ENCODE measurements at places on chromosomes 1 and 21.
A peak's percentile ranks its signal among the peaks of the same experiment; 100 is the strongest.

DNA sequence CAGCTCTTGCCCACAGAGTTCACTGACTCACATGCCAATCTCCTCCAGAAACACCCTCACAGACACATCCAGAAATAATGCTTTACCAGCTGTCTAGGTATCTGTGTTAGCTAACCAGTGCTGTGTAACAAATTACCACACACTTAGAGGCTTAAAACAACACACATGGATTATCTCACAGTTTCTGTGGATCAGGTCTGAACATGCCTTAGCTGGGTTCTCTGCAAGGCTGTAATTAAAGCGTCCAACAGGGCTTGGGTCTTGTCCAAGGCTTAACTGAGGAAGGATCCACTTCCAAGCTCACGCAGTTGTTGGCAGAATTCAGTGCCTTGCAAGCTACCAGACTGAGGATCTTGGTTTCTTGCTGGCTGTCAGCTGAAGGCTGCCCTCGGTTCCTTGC, 92.5 kb upstream of the RGS4 start:
- no peak for DNase-seq

DNA sequence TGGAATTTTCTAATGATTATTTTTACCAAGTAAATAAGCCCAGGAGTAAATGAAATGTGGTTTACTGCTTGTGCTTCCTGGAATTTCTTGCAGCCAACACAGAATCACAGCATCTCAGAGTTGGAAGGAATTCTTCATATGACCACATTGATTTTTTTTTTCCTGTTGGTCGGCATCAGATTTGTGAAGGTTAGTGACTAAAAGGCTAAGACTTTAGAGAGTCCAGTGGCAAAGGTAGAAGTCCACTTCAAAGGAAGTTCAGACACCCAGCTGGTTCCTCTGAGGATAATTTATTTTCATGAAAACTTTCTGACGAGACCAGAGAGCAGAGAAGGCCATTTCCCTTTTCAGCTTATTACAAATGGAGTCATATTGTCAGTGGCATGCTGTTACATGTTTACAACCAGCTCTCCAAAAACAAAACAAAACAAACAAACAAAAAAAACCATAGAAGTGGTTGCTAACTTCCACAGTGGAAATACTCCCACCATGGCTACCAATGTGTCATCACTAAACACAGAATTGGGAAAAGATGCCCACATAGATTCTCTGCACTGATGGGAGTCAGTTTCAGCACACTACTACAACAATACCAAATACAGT, 77.2 kb upstream of the CDC42BPA start:
- no peak for DNase-seq

- peak; percentile 61 for DNase-seq
Observed at GRCh38 chr1:235093696-235094592, 34.7 kb downstream of the TOMM20 start.

DNA sequence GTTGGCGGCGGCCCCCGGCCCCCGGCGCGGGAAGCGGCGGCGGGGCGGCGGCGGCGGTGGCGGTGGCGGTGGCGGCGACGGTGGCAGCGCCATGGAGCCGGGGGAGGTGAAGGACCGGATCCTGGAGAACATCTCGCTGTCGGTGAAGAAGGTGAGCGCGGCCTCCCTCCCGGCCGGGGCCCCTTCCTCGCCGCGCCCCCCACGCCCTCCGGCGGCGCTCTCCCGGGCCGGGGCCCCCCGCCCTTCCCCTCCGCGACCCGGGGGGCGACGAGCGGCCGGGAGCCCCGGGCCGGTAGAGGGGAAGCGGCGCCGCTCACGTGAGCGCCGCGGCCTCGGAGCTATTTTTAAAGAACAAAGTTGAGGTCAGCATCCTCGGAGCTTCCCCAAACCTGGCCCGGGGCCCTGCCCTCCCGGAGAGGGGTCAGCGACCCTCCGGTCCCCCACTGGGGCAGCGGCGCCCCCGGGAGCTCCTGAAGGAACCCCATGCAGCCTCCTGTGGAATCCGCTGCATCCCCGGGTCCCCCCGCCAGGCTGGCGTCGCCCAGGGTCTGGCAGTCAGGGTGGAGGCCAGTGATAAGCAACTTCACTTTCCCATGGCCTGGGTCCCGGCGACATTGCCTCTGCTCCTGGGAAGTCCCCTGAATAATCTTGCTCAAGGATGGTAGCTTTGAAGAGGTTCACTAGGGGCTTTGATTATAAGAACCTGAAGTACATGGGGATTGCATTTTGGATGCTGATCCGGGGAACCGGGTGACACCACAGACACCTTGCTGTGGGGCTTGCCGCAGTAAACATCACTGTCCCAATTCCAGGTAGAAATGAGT, 560 bp downstream of the PLEKHM2 start:
- DNase-seq = no peak

DNA sequence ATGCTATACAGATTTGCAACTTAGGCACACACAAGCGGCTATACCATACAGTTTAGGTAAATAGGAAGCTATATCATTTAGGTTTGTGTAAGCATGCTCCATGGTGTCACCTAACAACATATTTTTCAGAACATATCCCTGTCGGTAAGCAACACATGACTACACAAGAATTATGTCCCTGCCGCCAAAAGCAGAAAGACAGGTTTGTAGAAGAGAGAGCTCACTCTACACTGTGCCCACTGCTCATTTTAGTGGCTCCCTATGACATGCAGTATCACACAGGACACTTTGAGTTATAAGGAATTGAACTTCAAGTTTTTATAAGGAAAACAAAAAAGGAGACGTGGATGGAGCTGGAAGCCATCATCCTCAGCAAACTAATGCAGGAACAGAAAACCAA, 132.5 kb upstream of the KAZN start:
- DNase-seq = no peak

DNA sequence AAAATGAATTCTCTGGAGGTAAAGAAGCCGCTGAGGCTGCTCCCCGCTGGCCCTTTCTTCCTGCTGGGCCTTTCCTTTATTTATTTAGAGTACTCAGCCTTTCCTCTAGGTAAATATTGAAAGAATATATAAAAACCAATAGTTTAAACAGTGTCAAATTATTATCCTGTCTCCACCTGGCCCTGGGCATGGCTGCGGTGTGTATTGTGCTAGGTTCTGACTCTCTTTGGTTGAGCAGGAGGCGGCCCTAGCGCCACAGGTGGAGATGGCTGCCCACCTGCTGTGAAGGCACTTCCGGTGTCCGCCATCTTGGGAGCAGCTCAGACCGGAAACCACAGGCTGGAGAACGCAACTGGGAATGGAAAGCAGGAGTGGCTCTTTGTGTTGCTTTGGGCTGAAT, 29.0 kb upstream of the CLDN14 start:
- no peak for DNase-seq

GRCh38 chr1:85330711-85331290, 54.4 kb upstream of the BCL10 start:
- no peak for DNase-seq

DNA sequence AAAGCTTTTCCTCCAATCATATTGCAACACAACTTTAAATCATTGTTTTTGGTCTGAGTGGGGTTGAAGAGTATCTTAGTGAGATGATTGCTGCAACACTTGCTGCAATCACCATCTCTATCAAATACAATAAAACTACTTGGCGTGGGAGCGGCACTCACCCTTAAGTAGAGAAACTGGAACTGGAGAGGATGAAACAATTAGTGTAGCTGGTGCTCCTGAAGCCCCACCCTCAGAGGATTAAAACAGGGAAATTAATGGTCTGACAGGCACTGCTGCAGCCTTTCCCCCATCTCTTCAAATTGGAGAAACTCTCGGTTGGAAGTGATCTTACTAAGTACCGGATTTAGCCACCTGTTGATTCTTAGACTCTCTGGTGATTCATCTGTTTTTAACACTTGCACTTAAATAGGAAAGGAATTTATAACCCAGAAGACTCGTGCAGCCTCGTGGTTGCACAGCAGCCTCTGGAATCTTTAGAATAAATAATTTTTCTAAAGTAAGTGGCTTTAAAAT, 80.5 kb upstream of the KIF26B start:
- DNase-seq = no peak

DNA sequence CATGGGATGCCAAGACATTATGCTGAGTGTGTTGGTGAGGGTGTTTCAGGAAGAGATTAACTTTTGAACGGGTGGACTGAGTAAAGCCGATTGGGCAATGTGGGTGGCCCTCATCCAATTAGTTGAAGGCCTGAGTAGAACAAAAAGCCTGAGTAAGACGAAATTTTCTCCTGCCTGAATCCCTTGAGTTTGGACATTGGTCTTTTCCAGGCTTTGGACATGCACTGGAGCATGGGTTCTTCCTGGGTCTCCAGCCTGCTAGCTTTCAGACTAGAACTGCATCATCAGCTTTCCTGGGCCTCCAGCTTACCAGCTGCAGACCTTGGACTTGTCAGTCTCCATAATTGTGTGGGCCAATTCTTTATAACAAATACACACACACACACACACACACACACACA, 63.6 kb downstream of the NIBAN1 start:
- DNase-seq = no peak

- no peak for DNase-seq
Observed at GRCh38 chr1:75233302-75233929, 99.2 kb downstream of the LHX8 start.

DNA sequence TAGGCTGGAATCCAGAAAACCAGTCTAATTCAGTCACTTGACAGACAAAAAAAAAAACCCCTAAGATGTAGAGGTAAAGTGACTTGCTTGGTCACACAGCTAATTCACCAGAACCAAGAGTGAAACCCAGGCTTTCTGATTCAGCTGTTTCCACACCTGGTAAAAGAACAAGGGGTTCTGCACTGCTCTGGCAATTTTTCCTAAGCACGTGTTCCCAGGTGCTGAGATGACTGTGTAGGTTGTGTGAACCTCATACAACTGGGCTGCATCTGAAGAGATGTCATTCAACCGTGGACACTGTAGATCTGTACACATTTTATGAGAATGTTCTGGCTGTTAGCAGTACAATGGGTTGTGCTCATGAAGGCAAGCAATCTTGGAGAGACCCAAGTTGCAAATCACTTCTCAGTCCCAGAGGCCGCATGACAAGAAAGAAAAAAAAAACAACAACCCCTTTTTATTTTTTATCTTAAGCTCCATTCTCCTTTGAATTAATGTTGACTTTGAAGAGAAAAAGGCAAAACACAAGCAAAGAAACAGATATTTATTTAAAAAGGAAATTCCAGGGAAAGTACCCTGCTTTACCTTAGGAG, 95.4 kb downstream of the INTS7 start:
- DNase-seq = peak; percentile 39

- DNase-seq = no peak
Observed at GRCh38 chr1:43319766-43320165, 17.9 kb upstream of the MPL start.

GRCh38 chr1:111733183-111733991, 5.8 kb downstream of the INKA2 start:
- no peak for DNase-seq

- no peak for DNase-seq
Observed at GRCh38 chr1:186923486-186923885, 94.7 kb downstream of the PLA2G4A start.

GRCh38 chr1:30748098-30748698, 9.4 kb downstream of the LAPTM5 start:
- DNase-seq = no peak

DNA sequence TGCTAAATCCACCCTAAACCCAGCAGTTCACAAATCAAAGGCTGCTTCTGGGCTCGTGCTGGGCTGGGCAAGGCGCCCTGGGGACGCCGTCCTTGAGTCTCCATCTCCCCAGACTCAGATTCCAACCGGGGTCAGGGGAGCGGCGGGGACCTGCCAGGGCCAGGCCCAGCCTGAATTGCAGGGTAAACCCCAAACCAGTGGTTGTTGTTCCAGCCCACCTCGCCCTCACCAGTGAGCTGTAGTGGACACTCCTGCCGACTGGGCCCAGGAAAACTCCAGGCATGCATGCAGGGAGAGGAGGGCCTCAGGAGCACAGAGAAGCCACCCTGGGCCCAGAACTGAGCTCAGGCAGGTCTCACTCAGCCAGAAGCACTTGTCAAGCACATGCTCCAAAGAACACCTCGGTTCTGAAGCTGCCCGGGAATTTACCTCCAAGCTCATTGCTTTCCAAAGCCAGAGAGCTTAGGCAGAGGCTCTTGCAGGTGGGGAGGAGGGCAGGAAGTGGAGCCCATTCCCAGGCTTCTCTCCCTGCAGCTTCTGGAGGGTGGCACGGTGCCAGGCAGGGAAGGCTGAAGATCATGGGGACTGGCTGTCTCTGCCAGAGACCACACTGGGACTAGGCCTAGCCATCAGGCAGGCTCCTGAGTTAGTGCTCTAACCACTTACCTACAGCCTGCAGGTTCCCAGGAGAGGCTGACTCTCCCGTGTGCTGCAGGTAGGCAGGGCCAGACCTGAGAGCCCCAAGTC, 437.0 kb downstream of the MATN1 start:
- no peak for DNase-seq

- DNase-seq = no peak
Observed at GRCh38 chr1:4689941-4690635, 35.7 kb downstream of the AJAP1 start.

- DNase-seq = no peak
Observed at GRCh38 chr1:17669866-17670451, 85.2 kb upstream of the ACTL8 start.

GRCh38 chr1:227351443-227351842, 33.2 kb upstream of the CDC42BPA start:
- no peak for DNase-seq

GRCh38 chr1:76864383-76864782, 2.9 kb upstream of the ST6GALNAC5 start:
- DNase-seq = no peak

DNA sequence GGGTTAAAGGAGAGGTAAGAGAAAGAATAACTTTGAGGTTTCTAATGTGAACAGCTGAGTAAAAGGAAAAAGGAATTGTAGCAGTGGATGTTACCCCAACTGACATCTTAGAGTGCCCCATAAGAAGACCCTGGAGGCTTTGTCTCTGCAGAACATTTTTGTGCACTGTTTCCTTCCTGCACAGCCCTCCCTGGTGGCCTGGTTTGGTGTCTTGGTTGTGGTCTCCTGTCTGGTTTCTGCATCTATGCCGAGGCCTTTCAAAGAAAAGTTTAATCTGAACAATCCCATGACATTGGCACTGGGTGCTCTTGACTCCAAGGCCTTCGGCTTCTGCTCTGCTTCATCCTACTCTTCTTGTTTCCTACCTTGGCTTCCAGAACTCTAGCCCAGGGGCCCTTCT, 57.8 kb downstream of the RHOU start:
- DNase-seq = no peak

- DNase-seq = no peak
Observed at GRCh38 chr1:180251526-180252305, 21.7 kb downstream of the LHX4 start.

GRCh38 chr1:77682460-77683159, at the start of gene ZZZ3:
Gene ZZZ3 (minus strand): TSS chr1:77682658. CDS start chr1:77633354, 49,304 bp downstream.
- DNase-seq = peak; percentile 87

DNA sequence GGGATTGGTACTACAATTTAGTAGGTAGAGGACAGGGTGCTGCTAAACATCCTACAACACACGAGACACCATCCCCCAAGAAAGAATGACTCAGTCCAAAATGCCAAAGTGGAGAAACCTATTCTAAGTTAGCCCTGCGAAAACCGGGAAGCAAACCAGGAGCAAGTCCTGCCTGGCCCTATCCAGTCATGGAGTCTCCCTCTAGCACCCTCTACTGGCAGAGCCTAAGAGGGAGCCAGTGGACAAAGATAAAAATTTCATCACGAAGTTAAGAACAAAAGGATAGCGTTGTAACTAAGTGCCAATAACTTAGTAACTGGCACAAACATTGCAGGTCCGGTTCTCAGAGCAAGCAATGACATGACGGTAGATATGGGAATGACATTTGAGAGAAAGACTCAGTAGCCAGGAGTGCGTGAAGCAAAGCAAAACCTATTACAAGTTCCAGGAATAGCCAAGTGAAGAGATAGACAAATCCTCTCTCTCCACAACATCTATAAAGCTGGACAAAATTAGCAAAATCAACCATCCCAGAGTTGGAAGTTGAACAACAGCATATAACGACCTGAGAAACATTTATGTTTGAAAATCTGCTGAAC, 383.5 kb downstream of the OMA1 start:
- no peak for DNase-seq

- no peak for DNase-seq
Observed at GRCh38 chr1:245537992-245538391, 383.2 kb downstream of the KIF26B start.

Measured in stimulated activated CD4-positive, alpha-beta T cell treated with anti-CD3 and anti-CD28 coated beads, Interleukin-1b, Interleukin-23, amount 100 ng/mL, for 24 hours (primary cell).